ENCODE measurements at places on chromosomes 2 and 18.

DNA sequence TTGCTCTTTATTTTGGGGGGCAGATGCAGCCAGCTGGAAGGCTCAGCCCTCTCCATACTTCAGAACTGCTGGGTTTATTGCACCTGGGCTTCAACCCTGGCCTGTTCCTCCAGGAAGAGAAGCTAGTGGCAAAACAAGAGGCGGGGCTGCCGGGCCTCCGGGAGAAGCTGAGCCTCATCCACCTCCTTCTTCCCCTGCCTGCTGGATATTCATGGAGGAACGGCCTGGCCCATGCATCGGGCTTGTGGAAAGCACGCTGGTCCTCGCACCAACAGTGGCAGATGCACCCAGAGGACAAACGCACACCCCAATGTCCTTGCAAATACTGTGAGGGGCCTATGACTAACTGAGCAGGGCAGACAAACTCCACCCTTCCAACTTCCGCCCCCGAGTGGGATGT is 30.6 kb downstream of the FAM178B start:
- no peak for DNase-seq

DNA sequence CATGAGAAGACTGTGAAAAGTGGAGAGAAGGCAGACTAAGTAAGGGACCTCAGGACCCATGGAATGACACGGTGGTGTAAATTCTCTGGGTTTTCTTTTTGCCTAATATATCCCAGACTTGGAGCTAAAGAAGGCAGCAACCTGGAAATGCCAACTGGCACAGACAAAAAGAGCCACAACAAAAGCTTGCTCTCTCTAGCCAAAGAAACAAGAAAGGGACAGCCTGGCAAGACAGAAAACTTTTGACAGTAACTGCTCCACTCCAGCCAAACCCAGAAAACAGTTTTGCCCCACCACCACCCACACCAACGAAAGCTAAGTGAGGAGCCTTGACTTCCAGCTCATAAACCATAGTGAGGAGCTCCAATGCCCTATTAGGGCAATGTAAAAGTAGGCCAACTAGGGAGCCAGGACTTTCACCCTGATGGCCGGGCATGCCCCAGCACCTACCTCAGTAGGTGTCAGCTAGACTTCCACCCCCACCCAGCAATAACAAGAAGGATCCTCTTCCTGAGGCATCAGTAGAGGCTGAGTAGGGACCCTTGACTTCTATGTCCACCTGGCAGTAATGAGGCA is 35.5 kb downstream of the PELI1 start:
- DNase-seq = no peak

DNA sequence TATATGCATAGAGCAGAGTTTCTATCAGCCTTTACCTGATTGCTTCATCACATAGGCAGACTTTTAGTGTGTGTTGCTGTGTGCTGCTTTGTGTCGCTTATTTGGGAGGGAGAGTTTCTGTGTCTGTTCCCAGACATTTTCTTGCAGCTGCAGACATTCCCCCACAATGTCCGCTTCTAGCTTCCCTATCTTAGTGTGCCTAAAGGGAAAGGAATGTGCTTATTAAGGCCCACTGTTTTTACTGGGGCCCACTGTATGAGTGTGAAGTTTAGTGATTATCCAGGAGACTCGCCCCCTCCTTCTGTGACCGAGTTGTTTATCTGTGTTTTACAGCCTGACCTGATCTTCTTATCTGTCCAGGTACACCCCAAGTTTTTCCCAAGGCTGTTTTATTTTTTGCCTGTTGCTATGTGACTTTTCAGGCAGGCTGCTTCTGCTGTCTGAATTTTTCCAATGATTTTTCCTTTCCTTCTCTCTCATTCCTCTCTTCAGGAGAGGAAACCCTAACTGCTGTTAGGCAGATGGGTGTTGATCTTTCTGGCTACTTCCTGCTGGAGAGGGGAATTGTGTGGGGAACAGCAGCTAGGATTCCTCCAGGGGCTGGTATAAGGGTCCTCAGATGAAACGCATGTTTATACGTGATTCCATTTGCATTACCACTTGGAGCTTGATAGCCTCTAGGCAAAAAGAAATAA is 47.6 kb downstream of the STK17B start:
- DNase-seq = no peak

GRCh38 chr18:58401191-58401590 is 227.7 kb downstream of the ALPK2 start:
- no peak for DNase-seq

DNA sequence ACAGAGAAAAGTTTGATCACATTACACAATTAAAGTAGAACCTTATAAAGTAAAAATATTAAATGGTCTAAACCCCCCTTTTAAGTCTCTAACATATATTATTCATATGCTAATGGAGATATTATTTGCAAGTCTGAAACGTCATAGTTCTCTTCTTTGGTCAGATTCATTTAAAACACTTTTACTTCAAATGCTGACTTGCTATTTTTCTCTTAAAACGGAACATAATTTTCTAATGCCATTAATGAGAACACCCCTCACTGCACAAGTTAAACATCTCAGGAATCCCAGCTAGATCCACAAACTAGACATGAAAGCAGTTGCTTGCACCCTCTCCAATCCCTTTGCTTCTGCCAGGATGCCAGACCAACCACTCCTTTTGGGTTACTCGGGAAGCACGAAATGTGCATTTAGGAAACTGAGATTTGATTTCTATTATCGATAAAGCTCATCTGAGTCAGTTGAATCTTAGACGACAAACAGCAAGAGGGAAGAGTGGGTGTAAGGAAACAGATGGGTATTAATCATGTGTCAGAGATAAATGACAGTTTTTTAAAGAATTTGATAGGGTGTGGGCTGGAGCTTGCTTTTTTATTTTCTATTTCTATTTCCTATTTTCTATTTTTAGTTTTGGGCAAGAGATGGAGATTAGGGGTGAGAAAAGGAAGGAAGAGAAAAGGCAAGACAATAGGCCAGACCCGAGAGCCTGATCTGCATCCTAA is 1.5 kb downstream of the ADD2 start:
- no peak for DNase-seq

GRCh38 chr2:199901942-199902341 is 9.2 kb upstream of the C2orf69 start:
- DNase-seq = no peak

DNA sequence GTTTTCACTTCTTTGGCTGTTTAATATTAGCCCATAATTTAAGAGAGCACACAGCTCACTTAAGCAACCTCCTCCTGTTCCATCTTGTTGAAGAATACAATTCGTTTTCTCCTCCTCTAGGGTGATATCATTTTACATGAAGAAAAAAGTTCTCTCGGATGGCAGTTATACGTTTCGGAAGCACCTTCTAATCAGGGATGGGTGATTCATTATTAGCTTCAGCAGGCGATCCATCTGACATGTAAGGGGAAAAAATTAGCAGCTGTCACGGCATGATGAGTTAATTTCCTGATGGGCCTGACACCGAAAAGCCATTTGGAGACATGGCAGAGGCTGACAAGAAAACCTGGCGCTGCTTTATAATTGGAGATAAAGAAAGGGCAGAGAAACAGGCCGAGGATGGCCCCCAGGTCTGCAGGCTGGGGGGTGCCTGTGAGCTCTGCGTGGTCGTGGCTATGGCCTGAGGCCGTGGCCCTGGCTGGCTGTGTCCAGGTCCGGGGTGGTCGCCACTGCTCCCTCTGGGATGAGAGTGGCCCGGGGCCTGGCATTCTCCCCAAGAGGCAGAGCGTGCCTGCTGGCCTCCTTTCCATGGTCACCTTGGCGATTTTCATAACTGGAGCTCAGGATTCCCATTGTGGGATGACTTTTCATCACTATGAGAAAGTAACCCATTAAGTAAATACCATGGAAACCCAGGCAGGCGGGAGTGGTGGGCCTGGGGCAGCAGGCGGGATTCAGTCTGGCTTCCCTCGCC is 140.1 kb downstream of the PTGR3 start:
- no peak for DNase-seq

DNA sequence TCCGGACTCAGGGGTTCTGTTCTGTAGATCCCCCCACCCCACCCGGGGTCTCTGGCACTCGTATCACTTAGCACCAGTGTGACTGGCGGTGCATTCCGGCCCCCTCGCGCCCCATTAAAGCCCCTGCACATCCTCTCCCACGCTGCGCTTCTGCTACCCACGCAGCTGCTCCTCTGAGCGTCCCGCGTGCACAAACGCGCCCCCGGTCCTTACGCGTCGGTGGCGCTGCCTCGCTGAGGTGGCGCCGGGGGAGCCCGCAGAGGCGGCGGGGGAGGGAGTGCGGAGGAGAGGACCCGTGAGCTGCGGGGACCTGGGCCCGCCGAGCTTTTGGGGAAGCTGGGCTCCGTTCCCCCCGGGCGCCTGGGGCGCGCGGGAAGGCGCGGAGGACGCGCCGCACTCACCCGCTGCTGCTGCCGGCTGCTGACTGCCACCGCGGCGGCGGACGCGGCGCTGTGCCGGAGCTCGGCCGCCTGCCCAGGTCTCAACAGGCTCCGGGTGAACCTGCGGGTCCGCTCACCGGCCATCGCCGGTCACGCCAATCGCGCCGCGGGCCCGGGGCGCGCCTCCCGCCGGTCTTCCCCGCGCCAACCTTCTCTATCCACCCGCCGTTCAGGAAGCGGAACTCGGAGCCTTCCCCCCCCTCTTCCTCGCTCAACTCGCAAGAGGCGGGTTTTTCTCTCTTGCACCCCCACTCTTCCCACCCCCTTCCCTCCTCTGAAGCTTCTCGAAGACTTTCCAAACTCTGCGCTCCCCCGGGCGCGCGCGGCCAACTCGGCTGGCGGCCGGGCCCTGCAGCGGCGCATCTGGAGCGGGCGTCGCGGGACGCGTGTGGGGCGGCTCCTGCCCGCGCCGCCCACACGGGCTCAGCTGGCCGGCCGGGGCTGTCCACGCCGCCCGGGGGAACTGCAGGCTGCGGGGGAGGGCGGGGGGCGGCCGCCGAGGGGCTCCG is at the start of gene DOCK10:
Gene DOCK10, minus strand, starts transcription at position 618 of the 949 bp plus-strand sequence. Its CDS starts 94 bp downstream, at position 524.
- DNase-seq = peak; percentile 25

GRCh38 chr2:46306330-46306751 is 9.1 kb downstream of the EPAS1 start:
- DNase-seq = no peak

DNA sequence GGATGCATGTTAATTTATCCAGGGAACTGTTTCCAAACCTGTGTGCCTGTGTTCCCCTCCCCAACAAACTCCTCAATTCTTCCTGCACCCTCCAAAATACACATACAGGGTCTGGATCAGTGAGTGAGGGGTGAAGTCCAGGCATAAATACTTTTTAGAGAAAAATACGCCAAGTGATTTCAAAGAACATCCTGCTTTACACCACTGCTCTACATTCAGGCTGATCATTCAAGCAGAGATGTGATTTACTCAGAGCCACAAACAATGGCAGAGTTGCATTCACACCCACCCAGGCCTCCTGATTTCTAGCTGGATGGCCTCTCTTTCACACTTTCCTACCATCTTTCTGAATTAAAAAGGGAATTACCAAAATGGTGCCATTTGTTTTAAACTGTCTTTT is 289.5 kb upstream of the SLC14A2 start:
- DNase-seq = no peak

GRCh38 chr2:69914950-69915945 is at the start of gene MXD1:
Gene MXD1 (plus strand): TSS chr2:69915109. CDS start chr2:69915331, 222 bp downstream.
- peak; percentile 93 for DNase-seq

GRCh38 chr2:2660789-2661355 is 329.8 kb upstream of the MYT1L start:
- no peak for DNase-seq

- DNase-seq = no peak
Observed at GRCh38 chr2:239260546-239261327, 140.1 kb downstream of the HDAC4 start.

GRCh38 chr18:44686156-44686555 is 5.5 kb downstream of the SETBP1 start:
- no peak for DNase-seq

- no peak for DNase-seq
Observed at GRCh38 chr2:112256654-112257053, 1.8 kb upstream of the ZC3H8 start.

GRCh38 chr2:235416858-235417499 is 76.9 kb upstream of the AGAP1 start:
- DNase-seq = no peak

DNA sequence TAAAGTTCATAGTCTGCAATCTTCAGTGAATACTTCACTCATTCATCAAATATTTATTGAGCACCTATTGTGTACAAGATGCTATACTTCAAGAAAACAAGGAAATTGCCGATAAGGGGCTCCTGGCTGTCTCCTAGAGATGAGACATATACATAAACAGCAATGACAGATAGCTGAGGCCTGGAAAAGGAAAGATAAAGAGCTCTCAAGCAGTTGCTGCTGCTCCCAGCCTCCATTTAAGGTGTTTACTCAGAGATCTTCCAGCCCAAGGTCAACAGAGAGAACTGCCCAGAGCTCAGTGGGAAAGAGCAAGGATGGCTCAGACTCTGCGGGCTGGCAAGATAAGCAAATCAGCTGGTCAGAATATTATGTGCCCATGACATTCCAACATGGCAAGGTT is 3.3 kb upstream of the SLC14A2 start:
- no peak for DNase-seq

DNA sequence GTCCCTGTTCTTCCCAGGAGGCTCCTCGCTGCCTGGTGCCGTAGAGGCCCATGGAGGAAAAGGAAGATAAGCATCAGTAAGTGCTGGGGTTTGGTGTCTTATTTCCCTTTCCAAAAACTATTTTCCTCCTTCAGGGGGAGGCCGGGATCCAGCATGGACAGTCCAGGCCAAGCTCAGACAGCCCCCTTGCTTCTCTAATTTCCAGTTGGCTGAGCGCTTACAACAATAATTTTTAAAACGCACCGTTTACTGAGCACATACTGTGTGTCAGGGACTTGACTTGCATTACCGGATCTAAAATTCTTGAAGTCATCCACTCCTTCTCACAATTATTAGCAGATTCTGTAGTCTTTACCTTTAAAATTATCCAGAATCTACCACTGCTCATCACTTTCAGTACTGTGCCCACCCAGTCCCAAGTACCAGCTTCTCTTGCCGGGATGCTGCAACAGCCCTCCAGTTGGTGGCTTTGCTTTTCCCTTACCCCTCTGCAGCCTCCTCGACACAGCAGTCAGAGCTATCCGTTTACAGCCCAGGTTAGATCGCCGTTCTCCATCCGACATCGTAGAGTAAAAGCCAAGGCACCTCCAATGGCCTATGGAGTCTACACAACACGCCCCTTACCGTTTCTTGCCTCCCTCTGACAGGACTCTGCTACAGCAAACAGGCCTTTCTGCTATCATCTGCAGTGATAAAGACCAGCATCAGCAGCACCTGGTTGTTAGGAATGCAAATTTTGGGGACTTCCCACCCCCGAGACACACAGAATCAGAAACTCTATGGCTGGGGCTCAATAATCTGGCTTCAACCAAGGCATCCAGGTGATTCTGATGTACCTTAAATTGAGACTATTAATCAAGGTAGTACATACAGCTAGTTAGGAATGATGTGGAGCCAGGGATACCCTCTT is 75.2 kb upstream of the TSPYL6 start:
- no peak for DNase-seq

GRCh38 chr2:194769030-194769429 is 888.0 kb upstream of the SLC39A10 start:
- DNase-seq = no peak
